ENCODE measurements at places on chromosomes 2 and 18.

- DNase-seq, result no peak
Observed at GRCh38 chr2:187505065-187505672, 49.1 kb downstream of the TFPI start.

GRCh38 chr2:106034325-106034724, 159.8 kb downstream of the UXS1 start:
- no peak for DNase-seq

GRCh38 chr2:233358335-233358734, 4.0 kb downstream of the DGKD start:
- no peak for DNase-seq

GRCh38 chr2:119155633-119156032, 2.9 kb downstream of the C1QL2 start:
- no peak for DNase-seq

- DNase-seq, result no peak
Observed at GRCh38 chr2:147577323-147577997, 267.4 kb upstream of the ACVR2A start.

DNA sequence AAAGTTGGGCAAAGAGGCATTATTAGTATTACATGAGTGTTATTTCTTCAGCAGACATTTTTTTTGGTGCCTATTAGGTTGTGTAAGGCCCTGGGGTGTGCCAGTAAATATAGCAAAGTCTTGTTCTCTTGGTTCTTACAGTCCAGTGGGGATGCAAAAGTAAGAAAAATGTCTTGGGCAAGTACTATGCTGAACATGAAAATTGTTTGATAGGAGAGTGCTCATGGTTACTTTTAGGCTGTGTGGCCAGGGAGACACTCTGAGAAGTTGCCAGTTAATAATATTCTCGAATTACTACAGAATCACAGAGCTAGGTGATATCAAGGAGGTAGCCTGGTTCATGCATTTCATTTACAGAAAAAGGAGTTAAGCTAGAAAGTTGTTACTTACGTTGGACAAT, 1.9 kb downstream of the AGFG1 start:
- no peak for DNase-seq

All from NCI-H2081 treated with DMSO at 0.1 percent for 48 hours (cell line).